ENCODE measurements at places on chromosomes 3 and 15.

DNA sequence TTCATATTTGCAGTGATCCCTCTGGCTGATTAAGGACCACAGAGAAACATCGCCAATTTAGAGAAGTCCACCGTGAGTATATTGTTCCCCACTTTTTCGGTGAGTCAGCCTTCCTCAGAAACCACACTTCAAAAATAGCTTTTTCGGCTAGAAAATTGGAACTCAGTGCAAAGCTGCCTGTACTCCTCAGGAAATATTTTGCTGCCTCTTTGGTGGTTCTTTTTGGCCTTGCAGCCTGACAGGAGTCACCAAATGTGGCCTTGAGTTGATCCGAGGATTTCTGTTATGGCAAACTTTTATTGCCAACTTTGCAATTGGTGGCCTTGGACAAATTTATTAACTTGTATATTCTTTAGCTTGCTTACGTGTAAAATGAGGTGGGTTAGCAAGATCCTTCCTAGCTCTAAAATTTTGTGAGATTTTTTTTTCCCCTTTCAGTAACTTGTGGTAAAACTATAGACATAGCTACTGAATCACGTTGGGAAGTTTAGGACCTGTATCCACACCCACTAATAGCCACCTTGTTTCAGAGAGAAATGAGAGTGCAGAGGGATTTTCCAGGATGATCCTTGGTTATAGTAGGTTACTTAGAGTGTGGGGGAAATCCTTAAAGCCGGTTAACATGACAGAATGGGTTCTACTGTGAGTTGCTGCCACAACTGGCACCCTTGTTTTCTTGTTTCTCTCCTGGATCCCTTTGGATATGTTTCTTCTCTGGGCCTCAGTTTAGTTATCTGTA, 9.9 kb downstream of the ARL6IP5 start:
- DNase-seq = no peak

- DNase-seq = no peak
Observed at GRCh38 chr3:191627064-191627463, 166.1 kb downstream of the PYDC2 start.

DNA sequence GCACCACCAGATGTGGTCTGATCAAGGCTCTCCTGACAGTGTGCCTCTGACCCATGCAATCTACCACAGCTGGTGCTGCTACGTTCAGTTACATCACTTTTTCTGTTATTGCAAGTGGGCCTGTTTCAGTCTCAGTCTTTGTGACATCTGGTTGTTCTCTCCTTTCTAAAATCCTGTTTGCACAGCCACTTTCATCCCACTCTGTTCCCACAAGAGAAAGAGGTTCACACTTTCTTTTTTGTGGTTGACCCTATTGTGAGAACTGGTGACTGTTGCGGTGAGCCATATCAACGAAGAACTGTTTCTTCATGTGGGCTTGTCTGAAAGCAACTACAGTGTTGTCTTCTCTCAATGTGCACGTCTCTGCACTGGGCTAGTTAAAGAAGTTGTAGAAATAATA, 342.8 kb upstream of the ARPP21 start:
- DNase-seq = no peak

DNA sequence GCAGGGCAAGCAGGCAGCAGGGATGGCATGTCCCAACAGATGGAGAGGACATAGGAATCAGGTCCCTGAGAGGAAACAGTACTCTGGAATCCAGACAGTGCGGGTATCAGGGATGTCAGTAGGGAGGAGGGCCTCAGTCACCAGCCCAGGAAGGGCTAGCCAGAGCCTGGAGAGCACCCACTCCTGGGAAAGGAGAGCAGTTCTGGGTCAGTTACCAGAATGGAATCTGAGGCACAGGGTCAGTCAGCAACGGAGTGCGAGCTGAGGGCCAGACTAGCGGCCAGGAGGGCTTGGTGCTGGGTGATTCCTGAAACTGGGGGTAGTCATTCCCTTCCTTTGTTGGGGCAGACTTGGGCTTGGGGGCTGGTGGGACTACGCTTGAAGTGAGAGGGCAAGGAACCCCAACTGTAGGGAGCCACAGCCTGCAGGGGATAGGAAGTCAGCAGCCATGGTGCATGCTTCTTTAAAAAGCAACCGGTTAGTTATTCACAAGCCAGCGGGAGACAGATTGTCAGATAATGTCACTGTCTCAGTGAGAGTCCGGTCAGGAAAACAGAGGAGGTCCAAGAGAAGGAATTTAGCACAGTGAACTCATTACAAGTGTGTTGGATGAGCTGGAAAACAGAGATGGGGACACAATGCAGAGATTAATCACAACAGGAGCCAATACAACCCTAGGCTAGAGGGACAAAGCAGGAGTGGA, 27.9 kb downstream of the PLA1A start:
- DNase-seq = no peak

GRCh38 chr15:74385733-74386132, 18.3 kb upstream of the CYP11A1 start:
- DNase-seq = no peak

GRCh38 chr3:98240131-98240530, 23.9 kb upstream of the OR5H6 start:
- no peak for DNase-seq

GRCh38 chr3:32510075-32510724, 7.5 kb upstream of the CMTM6 start:
- peak; percentile 46 for DNase-seq

DNA sequence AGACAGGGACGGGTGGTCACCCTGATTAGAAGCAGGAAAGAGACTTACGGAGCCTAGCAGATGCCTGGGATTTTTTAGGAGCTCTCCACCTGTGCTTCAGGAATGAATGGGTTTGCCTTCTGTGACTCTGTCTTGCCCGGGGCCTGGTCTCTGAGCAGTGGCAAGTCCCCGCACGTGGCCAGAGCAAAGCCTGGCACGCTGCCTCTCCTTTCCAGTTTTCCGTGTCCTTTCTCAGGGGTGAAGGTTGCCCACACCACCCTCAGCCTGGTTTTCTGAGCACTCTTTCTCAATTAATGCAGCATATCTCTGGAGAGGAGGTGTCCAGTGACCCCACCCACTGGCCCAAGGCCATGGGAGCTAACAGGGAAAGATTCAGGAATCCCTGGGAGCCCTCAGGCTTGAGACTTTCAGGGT, 14.5 kb upstream of the CHST14 start:
- DNase-seq = no peak

GRCh38 chr3:39962581-39962980, 153.2 kb downstream of the MYRIP start:
- DNase-seq = no peak

GRCh38 chr3:107634099-107634489, 111.3 kb downstream of the BBX start:
- DNase-seq = no peak

DNA sequence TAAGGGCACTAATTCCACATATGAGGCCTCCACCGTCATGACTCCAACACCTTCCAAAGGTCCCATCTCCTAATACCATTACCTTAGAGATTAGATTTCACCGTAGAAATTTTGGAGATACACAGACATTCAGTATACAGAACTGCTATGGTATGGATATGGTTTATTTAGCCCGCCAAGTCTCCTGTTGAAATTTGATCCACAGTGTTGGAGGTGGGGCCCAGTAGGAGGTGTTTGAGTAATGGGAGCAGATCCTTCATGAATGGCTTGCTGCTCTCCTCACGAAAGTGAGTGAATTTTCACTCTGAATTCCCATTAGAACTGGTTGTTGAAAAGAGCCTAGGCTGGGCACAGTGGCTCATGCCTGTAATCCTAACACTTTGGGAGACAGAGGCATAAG, 7.4 kb downstream of the MKRN3 start:
- DNase-seq = no peak

- DNase-seq = no peak
Observed at GRCh38 chr3:17939157-17939556, 196.7 kb upstream of the TBC1D5 start.

GRCh38 chr3:197027896-197028727, 1.5 kb downstream of the MELTF start:
- DNase-seq = no peak

DNA sequence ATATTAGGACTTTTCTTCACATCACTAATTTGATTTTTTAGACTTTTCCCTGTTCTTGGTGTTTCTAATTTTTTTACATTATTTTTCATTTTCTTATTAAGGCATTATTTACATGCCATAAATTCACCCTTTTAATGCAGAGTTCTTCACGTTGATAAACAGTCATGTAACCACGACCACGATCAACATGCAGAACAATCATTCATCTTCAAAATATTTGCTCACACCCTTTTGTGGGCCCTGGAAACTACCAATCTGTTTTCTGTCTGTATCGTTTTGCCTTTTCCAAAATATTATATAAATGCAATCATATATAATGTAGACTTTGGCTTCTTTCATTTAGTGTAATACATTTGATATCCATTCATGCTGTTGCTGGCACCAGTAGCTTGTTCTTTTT, 48.7 kb downstream of the ARRDC4 start:
- no peak for DNase-seq

DNA sequence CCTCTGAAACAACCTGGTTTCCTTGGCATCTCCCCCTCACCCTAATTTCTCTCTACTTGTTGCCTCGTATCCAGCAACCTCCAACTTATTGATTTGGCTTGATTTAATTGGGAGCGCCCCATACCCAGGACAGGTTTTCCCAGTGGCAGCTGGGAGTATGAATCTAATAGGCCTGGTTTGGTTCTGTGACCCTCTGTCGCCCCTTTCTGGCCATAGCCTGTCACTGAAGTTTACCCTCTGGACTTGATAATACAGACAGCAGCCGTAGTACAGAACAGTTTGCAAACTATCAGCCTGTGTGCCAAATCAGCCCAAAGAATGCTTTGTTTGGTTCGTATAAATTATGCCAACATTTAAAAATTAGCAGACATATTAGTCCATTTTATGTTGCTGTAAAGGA, 525.1 kb upstream of the GOLIM4 start:
- no peak for DNase-seq

DNA sequence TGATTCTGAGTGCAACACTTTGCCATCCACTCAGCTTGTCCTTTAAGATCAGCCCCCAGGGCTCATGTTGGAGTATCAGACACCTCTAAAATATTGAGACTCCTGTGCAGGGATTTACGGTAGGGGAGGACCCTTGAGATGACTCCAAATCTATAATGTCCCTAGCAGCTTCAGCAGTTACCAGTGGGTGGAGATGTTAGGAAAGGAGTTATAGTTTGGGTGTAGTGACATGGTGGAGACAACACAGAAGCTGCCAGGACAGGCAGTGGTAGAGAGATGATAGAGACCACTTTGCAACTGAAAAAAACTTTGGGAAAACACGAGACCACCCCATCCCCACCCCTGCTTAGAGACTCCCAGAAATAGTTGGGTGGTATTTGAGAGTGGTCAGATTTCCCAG, 43.3 kb upstream of the GSK3B start:
- no peak for DNase-seq

DNA sequence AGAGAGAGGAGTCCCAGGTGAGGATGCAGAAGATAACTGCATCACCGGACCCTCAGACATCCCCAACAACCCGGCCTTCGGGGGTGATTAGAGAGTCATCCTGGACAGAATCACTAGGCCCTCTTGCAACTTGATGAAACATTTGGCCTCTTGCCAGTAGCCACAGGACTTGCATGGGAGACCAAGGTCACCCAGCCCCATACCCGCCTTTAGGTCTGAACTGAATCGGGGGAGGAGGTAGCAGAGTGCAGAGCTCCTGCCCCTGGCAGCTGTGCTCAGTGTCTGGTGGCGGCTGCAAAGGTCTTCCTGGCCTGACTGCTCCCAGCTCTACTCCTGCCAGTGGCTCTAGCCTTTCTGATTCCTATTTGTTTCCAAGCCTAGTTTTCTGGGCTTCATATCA, 12.4 kb downstream of the PIF1 start:
- DNase-seq = no peak

DNA sequence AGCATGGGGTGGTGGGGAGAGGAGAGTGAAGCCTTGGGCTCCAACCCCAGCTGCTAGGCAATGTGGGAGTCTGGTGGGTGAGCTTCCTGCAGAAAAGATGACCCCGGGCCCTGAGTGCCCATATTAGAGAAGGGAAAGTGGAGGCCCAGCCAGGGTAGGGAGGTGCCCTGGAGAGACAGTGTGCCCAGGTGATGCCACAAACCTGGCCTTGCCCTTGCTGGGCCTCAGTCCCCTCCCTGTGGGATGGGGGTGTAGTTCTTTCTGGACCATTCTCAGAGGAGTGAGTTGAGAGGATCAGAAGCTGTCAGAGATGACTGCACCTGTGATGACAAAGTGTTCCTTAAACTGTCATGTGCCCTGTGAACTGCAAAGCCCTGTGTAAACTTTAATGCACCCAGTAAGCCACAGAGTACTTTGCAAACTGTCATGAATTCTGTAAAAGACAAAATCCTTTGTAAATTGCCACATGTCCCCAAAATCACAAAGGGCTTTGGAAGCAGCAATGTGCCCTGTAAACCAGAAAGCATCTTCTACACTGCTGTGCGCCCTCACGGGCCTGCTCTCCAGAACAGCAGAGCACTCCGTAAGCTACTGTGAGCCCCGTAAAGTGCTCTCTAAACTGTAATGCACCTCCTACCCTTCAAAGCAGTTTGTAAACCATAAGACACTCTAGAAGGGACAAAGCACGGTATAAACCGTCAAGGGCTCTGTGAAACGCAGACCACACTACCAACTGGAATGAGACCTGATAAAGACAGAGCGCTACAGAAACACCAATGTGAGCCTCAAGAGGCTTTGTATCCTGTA, 51.3 kb upstream of the FGD5 start:
- no peak for DNase-seq

- DNase-seq = no peak
Observed at GRCh38 chr15:47661661-47662180, 55.6 kb upstream of the SEMA6D start.

GRCh38 chr3:42705058-42705767, 2.6 kb upstream of the HHATL start:
- no peak for DNase-seq

All from GM18507 (cell line).